ENCODE measurements at places on chromosomes 12 and 14.
A peak's percentile ranks its signal among the peaks of the same experiment; 100 is the strongest.

- no peak for DNase-seq
These were observed at the start of gene NRIP2 for GRCh38 chr12:2834581-2835491. Gene NRIP2 (minus strand): TSS chr12:2835035. CDS start chr12:2834983, 52 bp downstream.

DNA sequence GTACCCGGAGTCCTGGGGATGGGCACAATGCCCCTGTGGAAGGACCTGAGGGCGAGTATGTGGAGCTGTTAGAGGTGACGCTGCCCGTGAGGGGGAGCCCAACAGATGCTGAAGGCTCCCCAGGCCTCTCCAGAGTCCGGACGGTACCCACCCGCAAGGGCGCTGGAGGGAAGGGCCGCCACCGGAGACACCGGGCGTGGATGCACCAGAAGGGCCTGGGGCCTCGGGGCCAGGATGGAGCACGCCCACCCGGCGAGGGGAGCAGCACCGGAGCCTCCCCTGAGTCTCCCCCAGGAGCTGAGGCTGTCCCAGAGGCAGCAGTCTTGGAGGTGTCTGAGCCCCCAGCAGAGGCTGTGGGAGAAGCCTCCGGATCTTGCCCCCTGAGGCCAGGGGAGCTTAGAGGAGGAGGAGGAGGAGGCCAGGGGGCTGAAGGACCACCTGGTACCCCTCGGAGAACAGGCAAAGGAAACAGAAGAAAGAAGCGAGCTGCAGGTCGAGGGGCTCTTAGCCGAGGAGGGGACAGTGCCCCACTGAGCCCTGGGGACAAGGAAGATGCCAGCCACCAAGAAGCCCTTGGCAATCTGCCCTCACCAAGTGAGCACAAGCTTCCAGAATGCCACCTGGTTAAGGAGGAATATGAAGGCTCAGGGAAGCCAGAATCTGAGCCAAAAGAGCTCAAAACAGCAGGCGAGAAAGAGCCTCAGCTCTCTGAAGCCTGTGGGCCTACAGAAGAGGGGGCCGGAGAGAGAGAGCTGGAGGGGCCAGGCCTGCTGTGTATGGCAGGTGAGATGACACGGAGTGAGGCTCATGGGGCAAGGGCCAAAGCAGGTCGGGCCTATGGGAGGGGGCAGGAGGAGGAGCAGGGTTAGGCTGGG, 4.5 kb downstream of the ARHGEF40 start:
- DNase-seq, result no peak

DNA sequence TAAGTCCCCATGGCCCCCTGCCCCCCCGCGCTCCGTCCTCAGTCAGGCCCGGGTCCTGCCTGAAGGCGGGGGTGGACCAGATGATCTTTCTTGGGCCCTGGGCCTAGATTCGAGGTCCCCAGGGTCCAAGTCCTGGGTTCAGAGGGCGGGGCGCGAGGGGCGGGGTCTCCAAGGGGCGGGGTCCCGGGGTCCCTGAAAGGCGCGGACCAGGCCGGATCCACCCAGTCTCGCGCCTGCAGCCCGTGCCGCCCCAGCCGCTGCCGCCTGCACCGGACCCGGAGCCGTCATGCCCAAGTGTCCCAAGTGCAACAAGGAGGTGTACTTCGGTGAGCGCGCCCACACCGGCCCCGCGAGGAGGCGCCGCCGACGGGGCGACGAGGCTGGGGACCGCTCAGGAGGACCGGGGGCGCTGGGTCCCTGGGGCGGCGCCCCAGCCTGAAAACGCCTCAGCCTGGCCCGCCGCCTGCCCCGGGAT, 325 bp downstream of the CRIP1 start:
- DNase-seq, result peak; percentile 47

GRCh38 chr12:58105225-58106119, 164.1 kb downstream of the ATP23 start:
- no peak for DNase-seq

GRCh38 chr14:24389226-24389848, 9.5 kb upstream of the NYNRIN start:
- DNase-seq, result no peak

- no peak for DNase-seq
These were observed 92.3 kb downstream of the RGS6 start for GRCh38 chr14:72024504-72024903.

- DNase-seq, result no peak
These were observed 225.1 kb downstream of the DIO2 start for GRCh38 chr14:79986251-79986650.

DNA sequence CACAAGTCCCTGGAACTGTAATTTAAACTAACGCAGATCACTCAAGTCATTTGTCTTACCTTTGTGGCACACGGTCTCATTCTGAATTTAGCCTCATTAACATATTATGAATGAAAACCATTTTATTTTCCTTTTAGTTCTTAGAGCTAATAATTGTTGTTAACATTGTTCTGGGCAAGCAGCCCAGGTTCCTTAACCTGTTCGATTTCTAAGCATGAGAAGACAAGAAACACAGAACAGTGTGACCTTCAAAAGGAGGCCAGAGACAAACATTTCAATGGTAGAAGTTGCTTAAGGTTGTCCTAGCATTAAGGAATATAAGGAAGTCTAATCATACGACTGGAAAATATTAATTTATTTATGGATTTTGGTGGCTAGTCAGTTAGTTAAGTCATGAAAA, 35.2 kb downstream of the PIWIL1 start:
- no peak for DNase-seq

GRCh38 chr14:24659916-24660570, 26.1 kb upstream of the GZMB start:
- no peak for DNase-seq

GRCh38 chr12:41881891-41882805, 262.5 kb downstream of the GXYLT1 start:
- no peak for DNase-seq

GRCh38 chr12:8466241-8466640, 10.5 kb downstream of the CLEC6A start:
- DNase-seq, result no peak

GRCh38 chr12:318759-319515, 56.3 kb upstream of the SLC6A13 start:
- no peak for DNase-seq

DNA sequence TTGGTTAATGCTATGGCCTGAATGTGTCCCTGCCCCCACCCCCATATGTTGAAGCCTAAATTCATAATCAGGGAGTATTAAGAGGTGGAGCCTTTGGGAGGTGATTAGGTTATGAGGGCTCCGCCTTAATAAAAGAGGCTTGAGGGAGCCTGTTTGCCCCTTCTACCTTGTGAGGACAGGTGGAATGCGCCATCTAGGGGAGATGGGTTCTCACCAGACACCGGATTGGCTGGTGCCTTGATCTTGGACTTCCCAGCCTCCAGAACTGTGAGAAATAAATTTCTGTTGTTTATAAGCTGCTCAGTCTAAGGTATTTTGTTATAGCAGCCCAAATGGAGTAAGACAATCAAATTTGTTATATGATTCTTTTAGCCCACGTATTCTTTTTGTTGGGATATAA, 148.3 kb downstream of the PTCSC3 start:
- no peak for DNase-seq

DNA sequence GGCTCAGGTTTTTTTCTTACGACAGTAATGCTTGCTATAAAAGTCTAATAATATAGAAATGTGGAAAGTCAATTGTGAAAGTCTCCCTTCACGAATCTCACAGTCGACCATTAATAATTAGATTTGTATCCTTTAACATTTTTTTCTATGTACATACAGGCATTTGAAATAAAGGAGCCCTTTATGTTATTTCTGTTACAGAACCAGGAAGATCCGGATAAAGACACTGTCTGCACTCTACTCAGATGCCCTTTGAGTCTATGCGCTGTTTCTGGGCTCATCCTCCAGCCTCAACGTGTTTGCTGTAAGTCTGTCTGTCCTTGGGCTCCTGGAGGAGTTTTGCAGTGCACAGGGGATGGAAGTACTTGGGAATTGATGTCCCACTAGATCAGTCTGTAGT, 212.2 kb upstream of the ATP2B1 start:
- no peak for DNase-seq

- no peak for DNase-seq
These were observed 21.1 kb upstream of the CERS5 start for GRCh38 chr12:50188241-50188781.

- DNase-seq, result no peak
These were observed 18.4 kb downstream of the ZNF664 start for GRCh38 chr12:123991372-123991951.

DNA sequence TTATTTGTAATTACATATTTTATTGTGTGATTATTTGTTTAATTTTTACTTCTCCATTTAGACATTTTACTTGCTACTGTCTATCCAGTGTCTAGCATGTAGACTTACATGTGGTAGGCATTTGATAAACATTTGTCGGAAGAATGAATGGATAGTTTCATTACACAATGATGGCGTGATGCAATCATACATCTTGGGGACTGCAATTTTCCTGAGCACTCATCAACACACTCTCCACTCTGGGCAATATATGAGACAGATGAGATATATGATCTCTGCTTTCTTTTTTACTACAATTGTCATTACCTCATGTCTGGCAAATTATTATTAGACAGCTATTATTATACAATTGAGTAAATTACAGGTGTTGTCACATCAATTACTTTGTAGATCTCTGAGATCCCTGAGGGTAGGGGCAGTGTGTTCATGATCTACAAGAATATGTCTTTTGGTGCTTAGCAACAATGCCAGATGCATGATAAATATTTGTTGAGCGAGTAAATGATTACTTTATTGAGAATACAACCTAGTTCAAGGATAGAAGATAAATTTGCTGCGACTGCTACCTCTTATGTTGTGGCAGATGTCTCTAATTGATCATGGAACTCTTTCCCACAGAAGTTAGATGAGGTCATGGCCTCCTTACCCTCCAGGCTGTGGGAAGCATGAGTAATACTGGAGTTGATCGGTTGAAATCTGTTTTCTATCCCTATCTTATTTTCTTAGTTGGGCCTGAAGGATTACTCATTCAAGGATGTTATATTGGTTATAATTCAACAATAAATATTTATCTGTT, 416.0 kb downstream of the LRIG3 start:
- no peak for DNase-seq

GRCh38 chr12:26278266-26278665, 82.9 kb downstream of the SSPN start:
- no peak for DNase-seq

DNA sequence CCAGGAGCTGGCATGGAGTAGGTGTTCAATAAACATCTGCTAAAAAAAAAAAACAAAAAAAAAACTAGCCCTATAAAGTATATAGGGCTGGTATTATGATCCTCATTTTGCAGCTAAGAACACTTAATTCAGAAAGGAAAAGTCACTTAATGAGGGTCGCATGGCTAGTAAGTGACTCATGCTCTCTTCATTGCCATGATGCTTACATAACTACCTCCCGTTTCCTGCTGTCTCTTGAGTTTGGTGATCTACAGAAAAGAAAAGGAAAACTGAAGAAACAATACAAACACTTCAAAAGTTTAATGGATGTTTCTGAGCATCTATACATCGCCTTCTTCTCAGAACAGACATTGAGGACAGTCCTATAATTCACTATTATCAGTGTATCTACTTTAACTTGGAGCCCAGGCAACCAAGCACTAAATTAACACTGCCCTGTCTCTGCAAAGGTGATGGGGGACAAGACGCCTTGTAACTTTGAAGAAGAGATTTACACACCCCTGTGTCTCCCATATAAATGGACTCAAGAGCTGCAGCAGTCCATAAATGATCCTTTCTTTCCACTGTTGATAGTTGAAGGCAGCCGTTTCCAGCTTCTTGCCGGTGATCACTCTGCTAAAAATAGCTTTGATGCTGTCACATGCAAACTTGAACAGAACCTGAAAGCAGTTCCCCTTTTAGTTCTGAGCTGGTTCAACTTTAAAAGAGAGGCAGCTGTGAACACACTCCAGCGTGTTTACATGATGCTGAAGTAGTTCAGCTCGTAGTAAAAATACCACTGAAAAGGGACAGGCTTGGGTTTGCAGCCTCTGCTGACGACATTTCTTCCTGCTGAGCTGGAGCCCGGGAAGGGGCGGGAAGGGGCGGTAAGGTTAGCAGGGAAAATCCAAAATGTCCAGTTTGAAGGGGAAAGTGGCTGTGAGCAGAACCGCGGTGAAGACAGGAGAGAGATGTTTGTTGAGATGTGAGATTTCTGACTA, 113.3 kb downstream of the FOXN3 start:
- peak; percentile 54 for DNase-seq

DNA sequence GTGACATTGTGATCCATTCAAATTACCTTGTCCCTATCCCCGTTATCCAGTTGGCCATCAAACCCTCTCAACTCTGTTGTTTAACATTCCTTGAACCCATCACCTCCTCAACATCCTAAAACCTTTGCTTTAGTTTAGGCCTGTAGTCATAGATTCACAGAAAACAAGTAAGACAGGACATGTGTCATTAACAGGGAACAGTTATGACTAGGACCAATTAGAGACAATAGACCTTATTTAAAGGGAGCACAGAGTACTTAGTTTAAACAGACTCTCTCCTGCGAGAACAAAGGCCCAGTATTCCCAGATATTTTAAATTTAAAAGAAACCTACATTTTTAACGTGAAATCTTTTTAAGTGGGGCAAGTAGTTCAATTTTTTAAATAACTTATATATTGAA, 20.0 kb upstream of the HELB start:
- no peak for DNase-seq

GRCh38 chr12:67456431-67456901, 187.3 kb downstream of the CAND1 start:
- no peak for DNase-seq

DNA sequence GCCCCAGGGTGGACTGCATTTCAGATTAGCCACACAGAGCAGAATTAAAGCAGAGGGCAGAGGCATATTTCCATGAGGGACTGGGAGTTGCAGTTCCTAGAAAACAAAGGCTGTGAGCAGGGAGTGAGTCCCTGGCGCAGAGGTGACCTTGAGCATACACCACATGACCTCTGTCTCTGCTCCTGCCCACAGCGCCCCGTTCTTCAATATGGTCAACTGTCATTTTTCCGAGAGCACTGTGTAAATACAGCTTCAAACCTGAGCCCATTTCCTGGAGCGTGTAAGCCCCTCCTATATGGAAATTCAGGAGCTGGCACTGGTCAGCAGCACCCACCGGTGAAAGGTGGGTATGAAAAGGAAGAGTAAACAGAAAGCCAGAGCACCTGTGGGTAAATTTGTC, 192.2 kb upstream of the PELI2 start:
- no peak for DNase-seq

- no peak for DNase-seq
These were observed 27.1 kb downstream of the OSBPL8 start for GRCh38 chr12:76532520-76532919.

GRCh38 chr12:11561411-11561810, 88.1 kb upstream of the ETV6 start:
- DNase-seq, result no peak

DNA sequence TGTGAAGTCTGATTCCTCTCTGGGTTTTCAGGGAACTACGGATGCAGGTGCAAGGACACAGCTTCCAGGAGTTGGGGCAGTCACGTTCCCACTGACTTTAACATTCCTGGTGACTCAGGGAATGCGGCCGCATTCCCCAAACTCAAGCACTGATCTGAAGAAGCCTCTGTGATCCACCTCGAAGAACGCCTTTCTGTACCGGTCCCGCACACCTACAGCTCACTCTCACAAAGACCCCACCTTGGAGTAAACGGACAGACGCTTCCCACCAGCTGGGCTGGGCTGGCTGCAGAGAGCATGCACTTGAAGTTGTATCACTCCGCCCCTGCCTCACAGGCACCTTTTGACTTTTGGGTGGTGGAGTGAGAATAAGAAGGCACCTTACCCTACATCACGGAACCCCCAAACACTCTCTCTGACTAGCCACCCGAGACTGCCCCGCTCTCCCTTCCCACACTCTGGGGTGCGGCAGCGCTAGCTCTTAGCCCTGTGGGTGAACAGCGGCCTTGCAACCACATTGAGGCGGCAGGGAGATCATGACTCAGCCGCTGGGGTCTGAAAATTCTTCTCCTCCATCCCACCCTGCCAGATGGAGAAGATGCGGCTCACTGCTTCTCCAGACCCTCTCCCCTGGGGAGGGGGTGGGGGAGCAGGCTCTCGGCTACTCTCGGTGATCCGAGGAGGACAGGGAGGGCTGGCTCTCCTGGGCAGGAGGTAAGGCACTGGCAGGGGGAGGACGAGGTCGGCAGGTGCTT, 23.7 kb upstream of the HDAC7 start:
- no peak for DNase-seq
